ENCODE measurements at places on chromosomes 13 and 19.

DNA sequence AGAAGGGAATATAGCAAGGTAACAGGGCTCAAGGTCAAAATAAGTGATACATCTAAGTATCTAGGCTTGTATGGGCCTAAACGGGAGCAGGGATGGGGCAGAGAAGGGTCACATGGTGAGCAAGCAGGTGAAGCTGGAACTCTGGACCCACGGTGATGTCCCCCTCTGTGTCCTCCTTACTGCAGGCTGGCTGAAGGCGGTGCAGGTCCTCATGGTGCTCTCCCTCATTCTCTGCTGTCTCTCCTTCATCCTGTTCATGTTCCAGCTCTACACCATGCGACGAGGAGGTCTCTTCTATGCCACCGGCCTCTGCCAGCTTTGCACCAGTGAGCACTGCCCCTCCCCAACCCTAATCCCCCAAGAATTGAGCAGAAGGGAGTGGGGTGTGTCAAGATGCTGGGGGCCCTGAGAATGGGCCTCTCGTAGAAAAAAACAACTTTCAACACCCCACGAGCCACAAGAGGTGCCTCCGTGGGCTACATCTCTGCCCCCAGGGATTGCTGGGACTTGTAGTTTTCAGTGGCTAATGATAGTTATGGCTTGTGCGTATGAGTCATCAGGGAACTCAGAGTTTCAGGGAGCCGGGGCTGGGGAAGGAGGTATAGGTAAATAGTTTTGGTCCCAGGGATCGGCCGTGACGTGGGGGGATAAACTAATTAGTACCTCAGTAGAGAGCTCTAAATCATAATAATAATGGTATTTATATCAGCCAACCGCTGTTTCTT lies 4.0 kb downstream of the EMP3 start:
- DNase-seq = no peak

DNA sequence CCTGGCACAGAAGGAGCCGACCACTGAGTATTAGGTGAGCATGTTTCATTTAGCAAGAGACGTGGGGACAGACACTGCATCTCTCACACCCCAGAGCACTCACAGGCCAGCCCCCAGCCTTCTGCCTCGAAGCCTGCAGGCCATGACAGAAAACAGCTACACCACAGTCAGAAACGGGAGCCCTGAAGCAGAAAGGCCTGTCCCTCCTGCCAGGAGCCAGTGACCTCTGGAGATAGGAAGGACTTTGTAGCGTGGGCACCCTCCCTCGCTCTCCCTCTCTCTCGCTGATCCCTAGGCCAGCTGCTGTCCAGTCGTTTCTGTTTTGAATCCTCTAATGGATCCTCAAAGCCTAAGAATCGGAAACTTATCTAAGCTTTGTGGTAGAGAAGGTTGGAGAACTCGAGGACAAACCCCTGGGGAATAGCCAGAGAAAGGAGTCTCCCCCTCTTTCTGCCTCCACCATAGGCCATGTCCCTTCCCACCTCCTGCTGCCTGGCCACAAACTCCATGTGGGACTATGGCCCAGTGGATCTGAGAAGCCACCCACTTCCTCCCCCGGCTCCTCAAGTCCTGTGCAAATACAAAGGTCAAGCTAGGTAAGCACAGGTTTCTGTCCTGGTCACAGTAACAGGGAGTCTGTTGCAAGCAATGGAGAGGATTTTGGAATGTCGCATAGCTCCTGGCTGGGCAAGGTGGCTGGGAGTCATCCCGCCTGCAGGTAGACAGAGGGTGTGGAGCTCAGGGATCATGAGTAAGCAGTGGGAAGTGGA lies 95.1 kb downstream of the NUFIP1 start:
- DNase-seq = no peak

DNA sequence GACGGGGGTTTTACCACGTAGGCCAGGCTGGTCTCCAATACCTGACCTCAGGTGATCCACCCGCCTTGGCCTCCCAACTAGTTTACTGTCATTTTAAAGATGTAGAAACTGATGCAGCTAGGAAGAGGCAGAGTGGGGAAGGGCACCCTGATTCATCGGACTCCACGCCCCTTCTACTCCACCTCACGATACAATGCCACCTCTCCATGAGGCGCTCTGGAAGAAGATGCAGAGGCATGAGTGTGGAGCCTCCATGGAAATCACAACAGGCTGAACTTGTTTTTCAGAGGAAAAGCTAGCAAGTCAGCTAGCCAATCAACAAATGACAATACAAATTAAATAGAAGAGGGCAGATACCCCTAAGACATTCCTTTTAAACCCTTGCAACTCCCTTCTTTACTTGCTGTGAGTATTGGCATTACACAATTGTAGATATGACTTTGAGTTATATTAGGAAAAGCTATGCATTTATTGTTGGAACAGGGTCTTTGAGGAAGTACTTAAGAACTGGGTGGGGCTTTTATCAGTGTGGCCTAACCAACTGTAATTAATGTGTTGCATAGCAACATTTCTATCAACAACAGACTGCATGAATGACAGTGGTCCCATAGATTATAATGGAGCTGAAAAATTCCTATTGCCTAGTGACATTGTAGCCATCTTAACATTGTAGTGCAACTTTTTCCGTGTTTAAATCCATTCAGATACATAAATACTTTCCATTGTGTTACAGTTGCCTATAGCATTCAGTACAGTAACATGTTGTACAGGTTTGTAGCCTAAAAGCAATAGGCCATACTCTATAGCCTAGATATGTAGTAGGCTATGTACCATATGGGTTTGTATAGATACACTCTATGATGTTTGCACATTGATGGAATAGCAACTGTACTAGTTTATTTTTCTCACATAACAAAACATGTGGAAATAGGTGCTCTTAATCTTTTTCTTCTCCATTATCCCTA lies 17.6 kb downstream of the WDFY2 start:
- no peak for DNase-seq

GRCh38 chr19:38944981-38945506 lies 14.3 kb downstream of the MRPS12 start:
- DNase-seq = no peak

- DNase-seq = no peak
Measured at GRCh38 chr19:2555422-2556220, 79.7 kb downstream of the GADD45B start.

All from AG04449 (cell line).